ENCODE measurements at places on chromosomes 7 and 10.

- DNase-seq: no peak
Observed at GRCh38 chr10:123156078-123156477, 1.9 kb downstream of the BUB3 start.

DNA sequence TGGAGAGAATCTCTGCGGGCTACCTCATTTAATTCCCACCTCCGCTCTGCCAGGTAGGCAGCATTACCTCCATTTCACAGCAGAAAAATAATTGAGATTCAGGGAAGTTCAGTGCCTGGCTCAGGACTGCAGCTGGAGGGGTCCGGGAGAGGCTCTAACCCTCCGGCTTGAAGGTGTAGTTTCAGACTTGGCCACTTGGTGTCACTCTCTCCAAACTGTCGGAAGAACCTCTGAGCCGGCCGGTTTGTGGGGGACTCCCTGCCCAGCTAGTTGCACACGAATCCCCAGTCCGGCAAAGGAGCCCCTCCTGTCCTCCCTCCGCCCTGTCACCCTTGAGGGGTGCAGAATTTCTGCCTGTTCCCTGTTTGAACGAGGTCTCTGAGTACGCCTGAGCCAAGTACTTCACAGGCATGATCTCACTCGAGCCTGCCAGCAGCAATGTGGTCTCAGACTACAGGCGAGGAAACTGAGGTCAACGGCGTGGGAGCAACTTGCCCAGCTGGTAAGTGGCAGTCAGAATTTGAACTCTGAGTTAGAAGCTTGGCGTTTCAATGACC is 144.7 kb upstream of the ZNF716 start:
- DNase-seq: no peak

DNA sequence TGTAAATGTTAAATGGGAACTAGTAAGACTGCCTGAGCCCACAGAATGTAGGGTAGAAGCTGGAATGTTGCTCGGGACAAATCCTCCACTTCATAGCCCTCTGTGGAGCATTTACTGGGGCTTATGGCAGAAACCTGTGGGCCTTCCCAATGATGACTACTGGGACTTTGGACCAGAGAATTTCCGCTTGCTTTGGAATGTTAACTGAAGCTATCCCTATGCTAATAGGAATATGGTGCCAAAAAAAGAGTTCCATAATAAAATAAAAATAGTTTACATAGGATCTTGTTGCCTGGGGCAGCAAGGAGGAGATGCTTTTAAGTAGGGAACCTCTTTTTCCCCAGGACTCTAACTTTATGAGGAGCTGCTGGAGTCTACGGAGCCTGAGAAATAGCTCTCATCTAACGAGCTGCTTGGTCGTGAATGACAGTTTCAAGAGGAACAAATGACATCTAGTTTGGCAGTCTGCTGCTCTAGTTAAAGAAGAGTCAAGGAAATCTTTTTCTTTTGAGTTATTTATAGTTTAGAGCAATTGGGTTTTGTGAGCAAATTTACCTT is 5.7 kb upstream of the DYNC2I1 start:
- no peak for DNase-seq

DNA sequence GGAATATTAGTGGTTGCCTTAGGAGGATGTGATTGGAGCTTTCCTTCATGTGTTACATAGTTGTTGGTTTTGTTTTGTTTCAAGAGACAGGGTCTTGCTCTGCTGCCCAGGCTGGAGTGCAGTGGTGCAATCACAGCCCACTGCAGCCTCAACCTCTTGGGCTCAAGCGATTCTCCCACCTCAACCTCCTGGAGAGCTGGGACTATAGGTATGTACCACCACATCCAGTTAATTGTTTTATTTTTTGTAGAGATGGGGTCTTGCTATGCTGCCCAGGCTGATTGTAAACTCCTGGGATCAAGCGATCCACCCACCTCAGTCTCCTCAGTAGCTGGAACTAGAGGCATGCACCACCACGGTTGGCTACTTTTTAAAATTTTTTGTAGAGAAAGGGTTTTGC is 86.1 kb downstream of the RABGEF1 start:
- DNase-seq: no peak

- no peak for DNase-seq
Observed at GRCh38 chr10:96951954-96952353, 119.9 kb downstream of the LCOR start.

DNA sequence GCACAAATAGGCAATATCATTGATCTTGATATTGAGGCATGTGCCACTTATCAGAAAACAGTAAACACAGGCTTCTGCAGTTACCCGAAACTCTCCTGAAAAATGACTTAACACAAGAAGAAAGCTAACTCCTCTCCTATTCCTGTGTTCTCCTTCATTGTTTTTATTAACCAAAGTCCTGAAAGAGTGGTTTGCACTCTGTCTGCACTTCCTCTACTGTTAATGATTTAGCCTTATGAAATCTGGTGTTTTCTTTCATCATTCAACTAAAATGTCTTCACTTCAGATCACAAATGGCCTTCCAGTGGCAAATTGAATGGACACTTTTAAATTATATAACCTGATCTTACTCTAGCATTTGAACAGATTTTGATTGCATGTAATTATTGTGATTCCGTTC is 630.6 kb upstream of the PHF14 start:
- no peak for DNase-seq

- no peak for DNase-seq
Observed at GRCh38 chr7:135791543-135792362, 43.1 kb upstream of the FAM180A start.

All from GM12865 (cell line).